Pulmonary artery endothelial cell (primary cell): ENCODE measurements at places on chromosomes 11 and 22. TPM values are rescaled to one million over a fixed set of nuclear protein-coding genes. Genes with fewer than 3 reads are reported as not detected.

- DNase-seq: no peak
Observed at GRCh38 chr11:9803685-9804418, 140.0 kb downstream of the SWAP70 start.

DNA sequence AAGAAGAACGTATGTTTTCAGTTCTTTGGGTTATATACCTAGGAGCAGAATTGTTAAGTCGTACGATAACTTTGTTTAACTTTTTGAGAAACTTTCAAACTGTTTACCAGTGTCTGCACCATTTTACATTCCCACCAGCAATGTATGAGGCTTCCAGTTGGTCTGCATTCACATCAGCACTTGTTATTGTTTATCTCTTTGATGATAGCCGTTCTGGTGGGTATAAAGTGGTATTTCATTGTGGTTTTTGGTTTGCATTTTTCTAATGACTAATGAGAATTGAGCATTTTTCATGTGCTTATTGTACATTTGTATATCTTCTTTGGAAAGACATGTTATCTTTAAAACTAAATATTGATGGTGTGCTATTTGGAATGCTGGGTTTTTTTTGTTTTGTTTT lies 59.8 kb downstream of the KDM2A start:
- no peak for DNase-seq

DNA sequence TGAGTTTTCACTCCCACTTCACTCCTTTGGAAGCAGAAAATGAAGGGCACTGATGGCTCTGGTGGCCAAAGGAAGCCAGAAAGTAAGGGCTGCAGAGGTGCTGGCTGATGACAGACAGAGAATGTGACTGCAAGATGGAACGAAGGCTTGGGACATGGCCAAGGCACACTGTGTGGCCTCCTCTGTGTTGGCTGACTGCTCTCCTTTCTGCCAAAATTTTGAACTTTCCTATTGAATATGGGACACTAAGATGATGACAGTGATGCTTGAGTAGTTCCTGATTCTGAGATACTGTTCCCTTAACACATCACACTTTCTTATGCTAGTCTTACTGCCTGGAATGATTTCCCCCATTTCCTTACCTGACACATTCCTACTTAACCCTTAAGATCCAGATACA lies 156.4 kb downstream of the SWAP70 start:
- no peak for DNase-seq

DNA sequence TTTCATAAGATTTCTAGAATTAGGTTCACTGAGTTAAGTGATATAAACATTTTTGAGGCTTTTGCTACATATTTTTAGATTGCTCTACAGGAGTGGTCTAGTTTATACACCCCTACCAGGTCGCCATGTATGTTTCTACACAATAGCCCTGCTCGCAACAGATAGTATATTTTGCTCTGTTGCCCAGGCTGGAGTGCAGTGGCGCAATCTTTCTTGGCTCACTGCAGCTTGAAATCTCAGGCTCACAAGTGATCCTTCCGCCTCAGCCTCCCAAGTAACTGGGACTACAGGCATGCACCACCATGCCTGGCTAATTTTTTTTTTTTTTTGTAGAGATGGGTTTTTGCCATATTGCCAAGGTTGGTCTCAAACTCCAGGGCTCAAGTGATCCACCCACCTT lies 10.4 kb downstream of the ZNRF3 start:
- DNase-seq: no peak

DNA sequence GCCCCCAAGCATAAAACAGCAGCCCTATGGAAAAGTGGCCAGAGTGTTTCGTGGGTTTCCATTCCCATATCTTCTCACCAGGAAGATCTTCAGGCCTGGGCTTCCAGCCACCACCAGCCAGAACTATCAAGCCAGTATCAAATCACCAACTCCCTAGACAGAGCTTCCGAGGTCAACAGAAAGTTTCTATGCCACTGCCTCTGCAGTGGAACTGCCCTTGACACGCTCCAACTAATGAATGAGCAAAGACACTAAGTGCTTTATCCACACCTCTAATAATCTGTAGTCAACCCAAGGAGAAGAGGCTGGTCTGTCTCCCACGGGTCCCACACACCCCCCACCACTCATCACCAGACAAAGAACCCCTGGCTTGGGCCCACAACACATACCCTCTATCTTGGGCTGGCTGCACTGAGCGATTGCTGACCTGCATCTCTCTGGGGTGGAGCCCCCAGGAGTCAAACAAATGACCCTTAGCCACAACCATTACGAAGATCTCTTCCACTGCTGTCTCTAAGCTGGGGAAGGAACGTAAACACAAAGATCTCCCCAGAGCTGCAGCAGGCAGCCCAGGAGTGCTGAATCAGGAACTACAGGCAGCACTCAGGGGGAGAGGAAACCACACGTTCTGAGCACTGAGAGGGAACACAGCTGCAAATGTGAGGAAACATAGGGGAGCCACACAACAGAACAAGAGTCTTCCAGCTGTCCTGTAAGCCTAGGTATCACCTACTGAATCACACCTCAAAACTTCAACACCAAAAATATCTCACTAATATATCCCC lies 9.7 kb downstream of the OR5AN1 start:
- no peak for DNase-seq

CSNK2A3 gene
- total RNA-seq: 1.4 and 3.6 TPM in 2 replicates
